ENCODE measurements at places on chromosomes 2 and 18.

DNA sequence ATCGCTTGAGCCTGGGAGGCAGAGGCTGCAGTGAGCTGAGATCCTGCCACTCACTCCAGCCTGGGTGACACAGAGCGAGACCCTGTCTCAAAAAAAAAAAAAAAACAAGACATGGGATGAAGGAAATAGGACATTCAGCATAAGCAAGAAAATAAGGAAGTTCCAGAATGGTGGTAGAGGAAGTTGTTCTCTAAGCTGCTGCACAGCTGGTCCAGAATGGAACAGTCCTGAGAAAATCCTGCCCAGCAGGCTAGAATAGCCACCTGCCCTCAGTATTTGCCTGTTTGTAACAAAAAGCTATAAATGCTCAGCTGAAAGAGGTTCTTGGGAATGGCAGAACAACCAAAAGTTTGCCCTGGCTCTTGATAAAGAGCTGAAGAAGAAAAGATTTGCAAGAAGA, 11.1 kb upstream of the MAPRE3 start:
- no peak for DNase-seq

DNA sequence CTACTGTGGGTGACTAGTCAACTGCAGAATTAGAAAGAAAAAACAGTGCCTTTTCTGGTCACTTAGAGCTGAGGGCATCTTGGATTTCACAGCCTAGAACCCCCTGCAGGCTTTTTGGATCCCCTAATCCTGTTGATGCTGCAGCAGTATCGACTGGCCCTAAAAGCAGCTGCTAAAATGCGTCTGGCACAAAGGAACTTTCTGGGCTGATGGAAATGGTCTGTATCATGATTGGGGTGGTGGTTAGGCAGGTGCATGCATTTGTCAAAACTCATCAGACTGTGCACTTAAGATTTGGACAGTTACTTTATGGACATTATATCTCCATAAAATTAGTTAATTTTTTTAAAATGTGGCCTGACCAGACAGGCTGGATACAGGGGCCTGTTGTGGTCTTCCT, 149.8 kb downstream of the KLHL29 start:
- no peak for DNase-seq

DNA sequence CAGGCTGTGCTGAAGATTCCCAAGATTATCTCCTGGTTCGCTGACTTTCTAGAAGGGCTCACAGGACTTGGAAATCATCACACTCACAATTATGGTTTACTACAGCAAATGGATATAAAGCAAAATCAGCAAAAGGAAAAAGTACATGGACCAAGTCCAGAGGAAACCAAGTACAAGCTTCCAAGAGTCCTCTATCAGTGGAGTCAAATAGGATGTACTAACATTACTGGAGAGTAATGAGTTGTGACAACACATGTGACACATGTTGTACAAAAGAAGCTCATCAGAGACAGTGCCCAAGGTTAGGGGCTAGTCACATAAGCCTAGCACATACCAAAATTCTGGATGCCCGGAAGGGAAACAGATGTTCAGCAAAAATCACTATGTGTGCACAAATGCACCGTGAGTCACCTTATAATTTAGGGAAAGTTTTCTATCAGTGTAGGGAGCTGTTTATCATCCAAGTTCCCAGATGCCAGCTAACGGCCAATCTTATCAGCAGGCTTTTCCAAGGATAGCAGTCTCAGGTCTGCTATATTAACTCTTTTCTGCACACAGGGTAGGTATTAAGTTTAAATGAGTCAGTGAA, 9.5 kb downstream of the TMEM237 start:
- no peak for DNase-seq

- no peak for DNase-seq
These were observed 44.2 kb downstream of the GLI2 start for GRCh38 chr2:120779781-120780283.
